Chondrocyte (in vitro differentiated cells): ENCODE measurements at places on chromosomes 2 and 18.

DNA sequence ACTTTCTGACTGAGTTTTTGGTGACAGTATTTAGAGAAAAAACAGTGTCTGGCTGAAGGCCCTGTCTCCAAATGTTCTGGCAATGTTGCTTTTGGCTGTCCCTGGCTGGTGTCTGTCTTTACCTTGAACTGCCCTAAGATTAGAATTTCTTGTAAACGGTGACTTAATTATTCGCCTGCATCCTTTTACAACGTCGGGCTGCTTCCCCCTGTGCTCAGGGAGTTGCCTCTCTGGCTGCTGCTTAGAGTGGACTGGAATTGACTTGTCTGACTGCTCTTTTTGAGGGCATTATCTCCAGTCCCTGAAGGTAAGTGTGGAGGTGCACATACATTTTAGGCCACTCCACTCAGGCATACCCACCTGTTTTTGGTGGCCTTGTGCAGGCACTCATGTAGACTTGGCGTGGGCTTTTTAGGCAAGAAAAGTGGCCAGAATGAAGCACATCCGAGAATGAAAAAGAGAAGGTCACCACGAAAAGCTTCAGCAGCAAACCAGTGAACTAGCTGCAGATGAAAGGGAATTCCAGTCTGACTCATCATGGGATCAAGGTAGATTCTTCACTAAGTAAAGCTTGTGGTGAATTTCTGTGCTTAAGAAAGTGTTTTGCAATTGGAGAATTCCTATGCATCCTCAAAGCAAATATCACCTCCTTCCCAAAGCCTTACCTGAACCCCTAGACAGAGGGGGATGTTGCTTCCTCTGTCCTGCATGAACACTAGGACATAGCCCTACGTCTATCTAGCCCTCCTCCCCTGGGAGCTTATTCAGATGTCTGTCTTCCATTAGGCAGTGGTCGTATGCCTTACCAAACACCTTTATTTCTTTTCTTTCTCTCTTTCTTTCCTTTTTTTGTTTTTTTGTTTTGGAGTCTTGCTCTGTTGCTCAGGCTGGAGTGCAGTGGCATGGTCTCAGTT, 230.3 kb upstream of the TRIB2 start:
- DNase-seq: no peak

- no peak for DNase-seq
Observed at GRCh38 chr2:175525975-175526374, 344.5 kb upstream of the ATP5MC3 start.

GRCh38 chr2:30408961-30409387, 38.1 kb upstream of the LCLAT1 start:
- DNase-seq: no peak

GRCh38 chr2:172375251-172375650, 52.1 kb upstream of the ITGA6 start:
- DNase-seq: no peak

- no peak for DNase-seq
Observed at GRCh38 chr2:56089931-56090330, 93.9 kb upstream of the CCDC85A start.

- DNase-seq: no peak
Observed at GRCh38 chr2:71591044-71591443, 137.7 kb downstream of the DYSF start.

DNA sequence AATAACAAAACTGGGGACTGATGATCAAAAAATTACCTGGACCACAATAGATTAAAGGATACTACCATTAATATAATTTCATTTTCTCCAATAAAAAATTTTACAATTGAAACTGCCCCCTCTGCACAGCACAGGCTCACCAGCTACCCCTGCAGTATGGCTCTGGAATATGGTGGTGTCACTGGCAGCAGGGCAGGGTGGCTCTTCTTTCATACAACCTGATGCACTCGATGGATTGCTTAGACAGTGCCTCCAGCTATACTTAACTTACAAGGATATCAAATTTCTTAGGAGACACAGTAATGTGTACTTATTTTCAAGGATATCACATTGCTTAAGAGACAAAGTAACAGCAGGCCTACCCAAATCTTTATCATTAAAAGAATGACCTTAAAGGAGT, 124.0 kb downstream of the PRELID3A start:
- DNase-seq: no peak

GRCh38 chr18:74023220-74023619, 124.4 kb downstream of the FBXO15 start:
- DNase-seq: no peak

DNA sequence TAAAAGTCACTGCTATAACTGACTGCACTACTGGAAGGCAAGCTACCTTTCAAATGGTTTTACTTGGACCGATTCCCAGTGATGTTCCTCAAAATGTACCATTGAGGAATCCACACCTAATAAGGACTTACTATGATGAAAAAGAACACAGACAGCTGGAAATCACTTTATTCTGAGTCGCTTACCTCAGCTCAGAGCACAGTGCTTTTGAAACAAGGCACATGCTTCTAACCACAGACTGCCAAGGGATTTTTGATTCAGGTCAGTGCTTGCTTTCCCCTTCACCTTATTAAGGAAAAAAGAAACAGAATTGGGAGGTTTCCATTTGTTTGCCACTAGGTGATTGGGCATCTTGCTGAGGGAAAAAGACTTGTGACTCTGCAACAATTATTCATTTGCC, 707.5 kb upstream of the FSHR start:
- no peak for DNase-seq

DNA sequence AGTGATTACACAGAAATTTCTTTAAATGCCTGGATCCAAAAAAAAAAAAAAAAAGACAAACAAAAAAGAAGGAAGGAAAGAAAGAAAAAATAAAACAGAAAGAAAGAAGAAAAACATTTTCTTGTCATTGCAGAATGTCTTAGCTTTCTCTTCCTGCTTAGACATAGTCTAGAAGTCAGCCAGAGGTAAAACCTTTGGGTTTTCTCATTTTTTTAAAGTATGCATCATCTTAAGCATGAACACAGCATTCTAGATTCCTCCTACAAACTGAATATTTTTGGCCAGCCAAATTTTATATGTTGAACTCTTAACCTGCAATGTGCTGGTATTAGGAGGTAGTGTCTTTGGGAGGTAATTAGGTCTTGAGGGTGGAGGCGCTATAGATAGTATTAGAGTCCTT, 243.9 kb downstream of the TRIB2 start:
- DNase-seq: no peak

DNA sequence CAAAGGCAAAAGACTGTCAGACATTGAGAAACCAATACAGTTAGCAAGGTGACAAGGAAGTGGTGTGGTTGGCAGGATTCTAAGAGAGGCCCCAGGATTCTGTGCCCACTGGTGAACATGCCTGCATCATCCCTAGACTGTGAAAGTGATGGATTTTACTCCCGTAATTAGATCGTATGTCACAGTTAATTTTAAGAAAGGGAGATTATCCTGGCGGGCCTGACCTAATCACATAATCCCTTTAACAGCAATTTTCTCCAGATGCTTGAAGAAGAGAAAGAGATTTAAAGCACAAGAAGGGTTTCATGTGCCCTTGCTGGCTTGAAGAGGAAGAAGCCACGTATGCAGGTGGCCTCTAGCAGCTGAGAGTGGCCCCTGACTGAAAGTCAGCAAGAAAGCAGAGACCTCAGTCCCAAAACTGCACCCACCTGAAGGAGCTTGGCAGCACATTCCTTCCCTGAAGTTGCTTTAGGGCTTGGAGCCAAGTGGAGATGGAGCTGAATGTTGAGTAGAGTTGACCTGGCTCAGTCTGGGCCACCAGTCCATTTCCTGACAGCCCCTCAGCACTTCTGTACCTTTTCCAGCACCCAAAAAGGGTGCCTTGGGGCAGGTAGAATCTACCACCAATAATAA, 49.1 kb downstream of the GTF3C3 start:
- DNase-seq: no peak
